Central memory CD8-positive, alpha-beta T cell (primary cell): ENCODE measurements at places on chromosomes 2 and 18.

GRCh38 chr18:52691841-52692240, 351.8 kb downstream of the DCC start:
- DNase-seq, result no peak

GRCh38 chr2:148023861-148024260, 3.0 kb downstream of the MBD5 start:
- no peak for DNase-seq

DNA sequence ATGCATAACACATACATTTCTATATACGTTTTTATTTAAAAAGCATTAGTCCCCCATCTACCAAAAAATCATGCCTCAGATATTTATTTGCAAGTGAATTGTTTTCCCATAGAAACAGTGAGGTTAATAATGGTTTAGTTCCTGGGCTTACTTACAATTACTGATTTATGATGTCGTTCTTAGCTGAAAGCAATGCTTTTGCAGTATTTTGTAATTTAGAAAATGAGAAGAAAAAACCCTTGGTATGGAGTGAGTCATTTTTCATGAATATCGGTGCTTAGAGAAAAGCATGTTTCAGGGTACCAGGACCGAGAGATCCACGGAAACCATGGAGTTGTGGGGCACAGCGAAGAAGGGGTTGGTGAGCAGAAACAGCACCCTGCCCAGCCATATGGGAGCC, 12.0 kb upstream of the CDK15 start:
- no peak for DNase-seq

- DNase-seq, result no peak
These were observed 121.5 kb upstream of the SIX2 start for GRCh38 chr2:45130736-45131135.

DNA sequence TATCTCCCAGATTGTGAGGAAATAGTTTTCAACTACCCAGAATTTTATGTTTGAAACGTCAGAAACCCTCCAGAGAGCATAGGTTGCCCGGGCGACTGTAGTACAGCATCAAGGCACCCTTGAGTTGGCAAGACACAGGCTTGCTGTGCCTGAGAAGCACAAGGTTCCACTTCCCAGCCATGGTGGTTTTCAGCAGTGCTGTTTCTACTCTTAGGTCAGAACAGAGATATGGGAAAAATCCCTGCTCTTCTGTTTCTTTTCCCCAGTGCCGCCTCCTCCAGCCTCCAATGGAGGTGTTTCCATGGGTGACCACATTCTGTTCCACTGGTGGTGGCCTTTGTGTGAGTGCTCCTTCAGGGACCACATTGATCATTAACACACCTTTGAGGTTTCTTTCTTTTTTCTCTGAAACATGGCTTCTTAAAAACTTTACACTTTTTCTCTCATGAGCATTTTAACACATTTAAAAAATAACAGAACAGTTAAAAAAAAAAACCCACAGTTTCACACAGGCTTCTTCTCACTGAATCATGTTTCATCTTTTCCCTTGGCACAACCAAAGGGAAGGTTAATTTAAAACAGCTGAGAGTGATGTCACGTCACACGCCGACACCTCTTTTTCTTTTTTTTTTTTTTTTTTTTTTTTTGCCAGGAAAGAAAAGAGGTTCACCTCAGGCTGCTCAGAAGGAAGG, 229.3 kb upstream of the HDAC4 start:
- DNase-seq, result no peak

DNA sequence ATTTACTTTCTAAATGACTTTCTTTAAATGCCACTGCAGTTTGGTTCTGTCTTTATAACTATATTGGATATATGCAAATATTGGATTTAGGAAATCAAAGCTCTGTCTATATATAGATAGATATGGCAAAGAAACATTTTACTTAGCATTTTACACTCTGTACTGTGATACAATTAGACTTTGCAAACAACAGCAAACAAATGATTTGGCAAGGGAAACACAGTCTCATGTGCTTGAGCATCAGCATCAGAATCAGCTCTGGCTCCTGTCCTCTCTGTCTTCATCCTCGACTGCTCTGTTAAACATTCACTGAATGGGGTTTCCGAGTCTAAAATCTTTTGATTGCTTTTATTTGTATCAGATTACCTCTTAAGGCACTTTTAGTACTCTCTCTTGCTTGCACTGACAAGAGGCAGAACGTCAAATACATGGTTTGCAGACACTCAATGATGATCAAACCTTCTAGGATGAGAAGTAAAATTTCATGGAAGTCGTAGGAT, 176.8 kb upstream of the LRP1B start:
- DNase-seq, result no peak

- no peak for DNase-seq
These were observed 91.7 kb upstream of the STON1 start for GRCh38 chr2:48438266-48438665.

GRCh38 chr2:191922736-191923651, 76.1 kb upstream of the CAVIN2 start:
- DNase-seq, result no peak

DNA sequence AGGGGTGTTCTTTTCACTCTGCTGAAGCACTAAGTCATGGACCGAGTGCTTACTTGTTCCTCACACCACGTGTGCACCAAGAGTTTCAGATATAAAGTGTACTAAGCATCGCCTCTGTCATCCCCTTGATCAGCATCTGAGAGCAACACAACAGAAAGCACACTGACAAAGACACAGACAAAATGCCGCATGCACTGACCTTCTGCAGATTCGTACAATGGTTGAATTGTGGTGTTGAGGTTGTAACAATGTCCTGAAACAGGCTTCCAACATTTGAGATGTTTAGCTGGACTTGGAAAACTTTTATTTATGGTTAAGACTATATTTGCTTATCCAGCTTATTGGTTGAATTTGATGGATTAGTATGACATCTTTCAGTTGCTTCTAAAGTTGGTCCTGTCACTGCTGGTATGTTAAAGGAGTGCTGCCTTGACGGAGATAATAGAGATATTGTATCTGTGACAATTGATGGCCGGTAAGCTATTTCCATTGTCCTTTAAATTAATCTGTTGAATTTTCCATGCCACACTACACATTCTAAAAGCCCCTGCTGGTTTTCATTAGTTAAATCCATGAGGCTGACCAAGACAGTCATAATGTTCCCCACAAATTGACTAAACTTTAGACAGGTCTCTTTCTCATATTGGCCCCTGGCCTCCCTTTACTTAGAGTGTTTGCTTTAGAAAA, 99.9 kb downstream of the CBLN2 start:
- no peak for DNase-seq

DNA sequence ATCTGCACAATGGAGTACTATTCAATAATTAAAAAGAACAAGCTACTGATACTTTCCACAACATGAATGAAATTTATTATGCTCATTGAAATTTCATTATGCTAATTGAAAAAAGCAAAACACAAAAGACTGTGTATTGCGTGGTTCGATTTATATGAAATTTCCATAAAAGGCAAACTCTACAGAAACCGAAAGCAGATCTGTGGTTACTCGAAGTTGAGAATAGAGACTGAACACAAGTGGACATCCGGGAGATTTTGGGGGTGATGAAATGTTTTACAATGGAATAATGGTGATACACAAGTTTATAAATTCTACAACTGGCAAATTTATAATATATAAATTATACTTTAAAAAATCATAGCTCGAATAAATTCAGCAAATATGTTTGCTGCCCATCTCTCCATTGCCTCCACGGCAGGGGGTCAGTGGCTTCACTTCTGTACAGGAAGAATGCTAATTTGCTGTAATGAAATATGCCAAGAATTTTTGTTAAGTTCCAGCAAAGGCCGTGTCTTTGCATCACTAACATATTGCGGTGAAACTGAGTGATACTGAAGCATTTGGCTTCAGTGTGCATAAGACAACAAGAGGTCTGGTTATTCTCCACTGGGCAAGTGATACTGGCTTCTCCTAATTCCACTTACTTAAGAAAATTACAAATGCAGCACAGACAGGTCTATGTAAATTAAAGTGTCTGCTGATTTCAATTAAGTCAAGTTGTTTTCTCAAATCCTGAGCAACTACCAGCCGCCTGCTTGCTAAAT, 96.7 kb downstream of the TMEM163 start:
- no peak for DNase-seq

- DNase-seq, result no peak
These were observed 1024.8 kb downstream of the TSN start for GRCh38 chr2:122780251-122780650.

- no peak for DNase-seq
These were observed 61.0 kb downstream of the LPIN1 start for GRCh38 chr2:11807156-11808015.

DNA sequence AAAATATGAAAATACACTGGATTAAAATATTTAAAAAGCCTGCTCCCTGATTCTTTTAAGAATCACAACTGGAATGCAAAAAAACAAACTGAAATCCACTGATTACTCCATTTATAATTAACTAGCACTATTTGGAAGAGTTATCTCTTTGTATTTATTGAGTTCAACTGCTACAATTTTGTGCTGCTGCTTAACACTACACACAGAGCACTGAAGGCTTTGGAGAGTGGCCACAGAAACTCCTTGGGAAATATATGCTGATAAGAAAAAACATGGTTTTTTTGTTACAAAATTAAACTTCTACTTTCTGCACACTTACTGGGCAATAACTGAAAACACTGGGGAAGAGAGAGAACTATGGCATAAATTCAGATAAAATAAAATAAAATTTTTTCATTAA, 19.8 kb upstream of the BZW1 start:
- DNase-seq, result no peak

GRCh38 chr18:79825913-79826312, 28.2 kb downstream of the KCNG2 start:
- DNase-seq, result no peak

DNA sequence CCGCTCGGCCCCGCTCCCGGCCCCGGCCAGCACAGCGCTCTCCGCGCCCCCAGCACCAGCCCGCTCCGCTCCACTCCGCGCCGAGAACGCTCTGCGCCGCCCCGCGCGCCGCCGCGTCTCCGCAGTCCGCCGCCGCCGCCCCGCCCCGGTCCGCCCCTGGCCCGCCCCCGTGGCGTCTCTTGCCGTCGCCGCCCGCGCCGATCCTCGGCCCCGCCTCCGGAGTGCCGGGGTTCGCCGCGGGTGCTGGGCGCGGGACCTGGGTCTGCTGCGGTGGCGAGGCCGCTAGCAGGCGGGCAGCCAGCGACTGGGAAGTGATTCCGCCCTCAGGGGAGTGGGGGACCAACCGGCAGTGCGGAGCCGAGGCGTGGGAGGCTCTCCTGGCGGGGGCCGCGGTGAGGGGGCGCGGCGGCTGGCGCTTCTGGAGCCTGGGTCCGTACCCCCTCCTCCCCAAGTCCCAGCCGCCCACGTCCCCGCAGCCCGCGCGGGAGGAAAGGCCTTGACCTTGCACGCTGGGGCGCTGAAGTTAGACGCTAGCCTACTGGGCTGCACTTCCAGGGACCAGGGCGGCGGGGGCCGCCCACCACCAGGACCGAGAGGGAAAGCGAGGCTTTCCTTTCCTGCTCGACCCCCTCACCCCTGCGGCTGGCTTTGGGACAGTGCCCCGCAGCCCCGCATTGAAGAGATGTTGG, at the start of gene HS6ST1:
HS6ST1 (minus strand) TSS at position 93 of the 689 bp plus-strand sequence. CDS start 305 bp downstream, outside the sequence.
- DNase-seq, result peak; percentile 84

DNA sequence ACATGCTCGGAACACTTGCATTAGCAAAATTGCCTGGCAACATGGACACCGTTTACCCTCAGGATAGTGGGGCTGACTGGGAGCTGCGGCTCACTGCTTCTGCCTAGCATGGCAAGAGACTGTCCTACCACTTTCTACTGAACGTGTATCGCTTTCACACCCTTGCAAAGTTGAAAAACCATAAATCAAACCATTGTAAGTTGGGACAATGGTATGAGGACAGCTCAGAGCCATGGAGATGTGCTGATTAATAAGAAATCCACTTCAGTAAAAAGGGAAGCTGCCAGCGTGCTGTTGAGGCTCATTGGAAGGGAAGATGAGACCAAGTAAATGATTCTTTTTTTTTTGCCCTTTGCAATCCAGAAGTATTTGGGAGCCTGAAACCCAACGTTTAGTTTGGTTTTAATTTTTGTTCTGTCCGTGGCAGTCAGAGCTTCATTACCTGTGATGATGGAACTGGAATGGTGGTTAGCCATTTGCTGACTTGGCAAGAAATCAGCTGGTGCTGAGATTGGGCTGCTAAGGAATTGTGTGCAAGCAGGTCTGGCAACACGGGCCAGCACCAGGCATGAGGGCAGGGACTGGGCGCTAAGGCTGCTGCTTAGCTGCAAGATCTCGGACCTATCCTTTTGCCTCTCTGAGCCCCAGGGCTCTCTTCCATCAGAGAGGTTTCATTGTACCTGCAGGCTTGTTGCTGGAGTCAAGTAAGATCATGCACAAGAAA, 75.5 kb upstream of the HS6ST1 start:
- no peak for DNase-seq

DNA sequence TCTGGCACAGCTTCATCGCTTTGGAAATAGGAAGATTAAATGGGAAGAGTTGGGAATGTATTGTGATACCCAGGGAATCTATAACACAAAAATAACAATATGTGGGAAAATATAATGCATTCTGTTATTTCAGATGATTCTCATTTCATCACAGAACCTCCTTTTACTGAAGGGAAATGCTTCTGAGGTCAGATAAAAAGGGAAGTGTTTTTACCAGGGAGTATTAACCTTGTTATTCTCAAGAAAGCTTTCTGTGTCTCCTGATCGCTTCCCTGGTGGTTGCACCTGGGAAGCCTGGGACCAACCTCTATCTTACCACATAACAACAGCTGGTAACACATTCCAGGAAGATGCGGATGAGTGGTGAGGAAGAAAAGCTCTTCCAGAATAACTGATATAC, 47.2 kb downstream of the SCG2 start:
- DNase-seq, result no peak

DNA sequence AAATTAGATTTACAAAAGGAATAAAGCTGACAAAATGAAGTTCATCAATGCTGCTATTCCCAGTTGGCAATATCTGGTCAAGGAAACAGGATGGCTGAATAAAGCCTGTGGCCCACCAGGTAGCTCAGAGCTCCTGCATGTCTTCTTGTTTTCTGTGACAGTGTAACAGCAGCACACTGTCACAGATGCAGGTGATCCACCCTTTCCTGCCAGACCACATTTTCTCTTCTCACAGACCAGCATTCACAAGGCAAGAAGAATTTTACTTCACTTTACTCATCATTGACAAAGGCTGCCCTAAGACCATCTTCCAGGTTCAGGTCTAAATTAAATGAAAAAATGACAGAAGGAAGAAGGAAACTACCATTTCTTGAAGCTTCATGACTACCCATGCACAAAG, 166.2 kb upstream of the MEIS1 start:
- DNase-seq, result no peak

GRCh38 chr2:229620759-229621158, 93.6 kb downstream of the DNER start:
- no peak for DNase-seq

GRCh38 chr2:122062506-122062905, 307.1 kb downstream of the TSN start:
- no peak for DNase-seq

GRCh38 chr18:8686611-8687010, 18.7 kb upstream of the MTCL1 start:
- no peak for DNase-seq

DNA sequence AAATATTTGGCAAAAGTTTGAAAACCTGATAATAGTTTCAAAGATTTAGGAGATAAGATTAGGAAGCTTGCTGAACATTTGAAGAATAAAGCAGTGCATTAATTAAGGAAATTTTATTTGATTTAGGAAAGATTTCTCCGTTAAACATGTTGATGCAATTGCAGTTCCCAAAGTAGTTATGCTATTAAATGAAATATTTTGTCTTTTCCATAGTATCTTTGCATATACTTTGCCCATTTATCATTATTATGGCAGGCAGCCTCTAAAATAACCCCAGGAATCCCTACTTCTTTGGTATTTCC, 136.5 kb downstream of the MREG start:
- no peak for DNase-seq
